CD4-positive, alpha-beta memory T cell (primary cell): ENCODE measurements at places on chromosomes 5 and 9.

DNA sequence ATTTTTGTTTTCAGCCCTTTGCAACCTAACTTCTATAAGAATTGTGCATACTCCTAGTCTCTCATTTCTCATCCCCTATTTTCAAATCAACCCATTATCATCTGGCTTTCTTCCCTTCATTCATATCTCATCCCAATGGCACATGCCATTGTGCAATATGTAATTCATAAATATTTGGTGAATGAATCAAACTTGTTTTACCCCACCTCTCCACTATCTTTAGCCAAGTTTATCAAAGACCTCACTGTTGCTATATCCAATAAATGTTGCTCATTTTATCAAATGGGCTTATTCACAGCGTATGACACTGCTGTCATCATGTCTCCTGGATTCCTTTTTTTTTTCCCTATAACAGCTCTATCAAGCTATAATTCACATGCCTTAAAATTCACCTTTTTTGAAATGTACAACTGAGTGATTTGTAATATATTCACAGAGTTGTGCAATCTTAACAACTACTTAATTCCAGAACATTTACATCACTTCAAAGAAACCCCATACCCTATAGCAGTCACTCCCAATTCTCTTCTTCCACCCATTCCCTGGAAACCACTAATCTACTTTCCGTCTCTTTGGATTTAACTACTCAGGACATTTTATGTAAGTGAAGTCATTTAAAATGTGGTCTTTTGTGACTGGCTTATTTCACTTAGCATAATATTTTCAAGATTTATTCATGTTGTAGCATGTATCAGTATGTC lies 214.4 kb upstream of the PAPPA start:
- no peak for DNase-seq

- no peak for DNase-seq
Measured at GRCh38 chr5:53123702-53124101, 14.1 kb upstream of the MOCS2 start.

DNA sequence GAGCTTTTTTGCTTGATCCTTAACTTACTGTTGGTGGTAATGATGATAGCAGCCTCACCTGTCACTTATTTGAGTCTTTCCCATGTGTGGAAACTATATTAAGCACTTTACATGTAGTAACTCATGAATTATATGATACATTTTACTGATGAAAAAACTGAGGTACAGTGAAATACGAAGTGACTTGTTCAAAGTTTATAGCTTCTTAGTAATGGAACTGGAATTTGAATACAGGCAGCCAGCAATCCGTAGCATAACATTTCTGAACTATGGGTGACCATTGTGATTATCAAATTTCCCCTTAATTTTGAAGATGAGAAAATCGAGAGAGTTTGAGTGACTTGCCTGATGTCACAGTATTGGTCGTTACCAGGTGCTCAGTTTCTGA lies 17.3 kb downstream of the SCAMP1 start:
- no peak for DNase-seq

DNA sequence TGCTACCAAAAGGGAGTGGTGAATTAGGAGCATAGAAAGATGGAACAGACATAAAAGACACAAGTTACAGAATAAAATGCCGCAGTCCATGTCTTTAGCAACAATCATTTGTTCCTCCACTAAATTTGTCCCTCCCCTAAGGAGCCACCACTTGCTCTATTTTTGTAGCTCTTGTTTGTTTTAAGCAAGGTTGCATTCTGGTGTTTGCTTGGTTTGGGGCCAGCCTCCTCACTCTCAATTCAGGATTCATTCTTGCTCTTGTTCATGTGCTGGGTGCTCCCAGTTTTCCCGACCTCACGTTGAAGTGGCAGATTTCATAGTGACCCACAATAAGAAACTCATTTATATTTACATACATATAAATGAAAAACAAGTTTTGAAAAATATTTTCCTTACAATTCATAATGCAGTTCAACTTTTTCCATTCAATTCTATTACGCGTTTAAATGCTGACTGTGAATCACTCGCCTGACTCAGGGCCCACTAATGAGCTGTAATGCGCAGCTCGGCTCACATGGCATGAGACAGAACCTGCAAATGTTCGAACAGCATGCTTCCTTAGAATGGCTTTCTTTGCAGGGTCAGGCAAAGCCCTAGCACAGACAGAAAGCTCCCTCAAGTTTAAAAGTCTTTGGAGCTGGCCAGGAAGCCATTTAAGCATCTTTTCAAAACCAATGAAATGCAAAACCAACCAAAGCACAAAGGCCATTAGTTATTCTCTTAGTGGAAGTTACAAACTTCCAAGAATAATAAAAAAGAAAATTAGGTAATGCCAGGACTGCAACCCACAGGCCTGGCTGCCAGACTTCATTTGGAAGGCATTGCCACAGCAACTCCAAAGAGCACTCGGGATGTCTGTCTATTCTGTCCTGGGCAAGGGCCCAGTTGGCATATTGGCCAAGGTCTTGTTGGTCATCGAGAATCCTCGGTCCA lies 41.7 kb downstream of the RETREG1 start:
- DNase-seq = no peak

GRCh38 chr9:69130456-69131441 lies 43.3 kb upstream of the TJP2 start:
- DNase-seq = no peak

DNA sequence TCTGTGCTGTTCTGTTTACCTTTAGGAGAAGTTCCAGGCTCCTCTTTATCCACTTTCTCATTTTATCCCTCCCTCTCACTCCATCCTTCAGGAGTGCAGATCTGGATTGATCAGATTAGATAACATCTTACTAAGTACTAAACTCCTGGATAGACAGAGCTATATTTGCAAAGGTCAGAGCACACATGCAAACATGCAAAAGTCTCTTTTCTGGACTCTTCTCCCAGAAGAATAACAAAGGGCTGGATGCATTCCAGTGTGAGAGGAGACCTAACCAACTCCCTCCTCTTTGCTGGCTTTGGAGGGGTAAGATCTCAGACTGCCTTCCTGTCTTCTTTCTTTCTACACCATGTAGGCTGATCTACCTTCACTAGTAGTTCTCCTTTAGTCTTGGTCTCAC lies 21.4 kb downstream of the GARNL3 start:
- no peak for DNase-seq
